AG08396 (cell line): ENCODE measurements at places on chromosomes 12 and 14.

DNA sequence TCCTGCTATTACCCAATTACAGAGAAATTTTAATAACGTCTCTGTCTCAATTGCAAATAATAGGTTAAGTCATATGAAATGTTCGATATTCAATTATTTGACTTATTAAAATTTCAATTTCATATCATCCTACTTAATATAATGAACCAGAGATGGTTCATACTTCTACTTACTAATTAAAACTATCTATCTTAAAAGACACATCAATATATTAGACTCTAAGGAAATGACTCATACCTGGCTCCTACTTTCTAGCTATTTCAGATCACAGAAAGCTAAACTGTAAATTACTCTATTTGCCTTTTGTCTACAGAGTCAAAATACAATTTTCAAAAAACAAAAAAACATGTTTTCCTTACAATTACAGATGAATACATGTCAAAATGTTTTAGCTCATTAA, 99.6 kb downstream of the CAPZA3 start:
- DNase-seq, result no peak

DNA sequence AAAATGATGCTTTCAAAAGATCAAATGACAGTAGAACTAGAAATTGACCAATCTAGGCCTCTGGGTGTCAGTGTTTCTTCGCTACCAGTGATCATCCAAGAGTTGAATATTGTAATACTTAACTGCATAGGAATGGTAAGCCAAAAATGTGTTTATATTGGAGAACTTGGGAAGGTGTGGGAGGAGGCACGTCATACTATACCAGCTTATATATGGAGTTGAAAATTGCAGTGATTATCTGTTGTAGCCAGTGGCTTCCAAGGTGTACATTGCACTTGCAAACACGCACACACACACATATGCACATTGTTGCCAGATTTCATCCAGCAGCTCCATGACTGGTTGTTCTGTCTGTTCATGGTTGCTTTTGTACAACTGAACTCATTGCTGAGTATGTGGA, 36.1 kb downstream of the EID3 start:
- no peak for DNase-seq

GRCh38 chr14:32203928-32204357, 874 bp upstream of the RNU6-8 start:
- no peak for DNase-seq

DNA sequence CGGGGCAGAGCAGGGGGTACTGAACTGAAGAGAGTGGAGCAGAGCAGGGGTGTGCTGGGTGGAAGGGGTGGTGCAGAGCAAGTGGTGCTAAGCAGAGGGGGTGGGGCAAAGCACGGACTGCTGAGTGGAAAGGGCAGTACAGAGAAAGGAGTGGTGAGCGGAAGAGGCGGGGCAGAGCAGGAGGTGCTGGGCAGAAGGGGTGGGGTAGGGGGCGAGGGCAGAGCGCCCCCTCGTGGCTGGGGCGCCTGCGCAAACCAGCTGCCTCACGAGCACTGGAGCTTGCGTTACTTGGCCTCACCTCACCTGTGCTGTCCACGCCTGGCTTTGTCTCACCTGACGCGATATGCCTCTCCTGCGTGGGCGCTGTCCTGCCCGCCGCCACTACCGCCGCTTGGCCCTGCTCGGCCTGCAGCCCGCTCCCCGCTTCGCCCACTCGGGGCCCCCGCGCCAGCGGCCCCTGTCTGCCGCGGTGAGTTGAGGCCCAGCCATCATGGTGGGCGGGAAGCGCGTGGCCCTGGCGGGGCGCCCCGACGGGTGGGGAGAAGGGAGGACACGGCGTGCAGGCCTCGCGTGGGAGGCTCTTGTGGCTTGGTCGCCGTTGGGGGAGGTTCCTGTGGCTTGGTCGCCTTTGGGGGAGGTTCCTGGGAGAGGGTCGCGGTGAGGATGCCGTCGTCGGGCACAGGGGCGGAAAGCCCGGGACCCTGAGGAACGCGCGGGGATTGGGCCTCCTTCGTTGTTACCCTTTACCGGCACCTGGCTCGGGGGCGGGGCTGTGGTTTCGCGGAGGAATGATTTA, at the start of gene COX8C:
COX8C (plus strand) TSS at position 257 of the 796 bp plus-strand sequence; CDS start at position 344, 87 bp downstream.
- no peak for DNase-seq

GRCh38 chr14:105901226-105901625, 374.8 kb downstream of the TMEM121 start:
- DNase-seq, result no peak

DNA sequence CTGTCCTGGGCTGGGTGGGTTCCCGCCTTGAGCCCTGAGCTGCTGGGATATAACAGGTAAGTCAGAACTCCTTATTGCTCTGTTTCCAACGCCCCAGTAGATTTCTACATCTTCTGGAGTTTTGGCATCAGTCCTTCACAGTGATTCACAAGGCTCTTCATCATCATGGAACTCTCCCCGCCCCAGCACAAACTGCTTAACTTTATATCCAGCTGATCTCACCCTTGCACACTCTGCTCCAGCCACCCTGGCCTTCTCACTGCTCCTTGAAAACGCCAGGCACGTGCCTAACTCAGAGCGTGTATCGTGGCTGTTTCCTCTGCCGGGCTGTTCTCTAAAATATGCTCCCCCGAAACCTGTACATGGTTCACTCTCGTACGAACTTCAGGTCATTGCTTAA, 264.9 kb downstream of the NOVA1 start:
- DNase-seq, result no peak

GRCh38 chr12:123149088-123149487, 1.8 kb downstream of the PITPNM2 start:
- no peak for DNase-seq

- DNase-seq, result no peak
These were observed 138.6 kb downstream of the EPS8 start for GRCh38 chr12:15650399-15651128.
